ENCODE measurements at places on chromosomes 11 and 22. TPM values are rescaled to one million over a fixed set of nuclear protein-coding genes. Genes with fewer than 3 reads are reported as not detected.
A peak's percentile ranks its signal among the peaks of the same experiment; 100 is the strongest.

The PIH1D2 gene
- total RNA-seq = 0.46 TPM

- H3K4me3 ChIP-seq = no peak overlapping the region
- no peak for DNase-seq
- H3K4me1 ChIP-seq = peaks cover 11% of the 10 kb centered on the region
- no peak overlapping the region for H3K27ac ChIP-seq
These were observed 60.2 kb upstream of the CHRM4 start for GRCh38 chr11:46451759-46452158.

GRCh38 chr22:25199731-25200520 lies at the start of gene CRYBB3:
TSS of gene CRYBB3 (plus strand) at chr22:25199858. CDS start at chr22:25201397, 1,539 bp downstream.
- H3K4me1 ChIP-seq = peaks cover 4% of the 10 kb centered on the region
- no peak within 1 kb of the TSS for H3K27ac ChIP-seq
- no peaks in the 10 kb centered on the region for H3K36me3 ChIP-seq
- H3K27me3 ChIP-seq = no peaks in the 10 kb centered on the region
- no peak for DNase-seq
- H3K4me3 ChIP-seq = no peak within 1 kb of the TSS

DNA sequence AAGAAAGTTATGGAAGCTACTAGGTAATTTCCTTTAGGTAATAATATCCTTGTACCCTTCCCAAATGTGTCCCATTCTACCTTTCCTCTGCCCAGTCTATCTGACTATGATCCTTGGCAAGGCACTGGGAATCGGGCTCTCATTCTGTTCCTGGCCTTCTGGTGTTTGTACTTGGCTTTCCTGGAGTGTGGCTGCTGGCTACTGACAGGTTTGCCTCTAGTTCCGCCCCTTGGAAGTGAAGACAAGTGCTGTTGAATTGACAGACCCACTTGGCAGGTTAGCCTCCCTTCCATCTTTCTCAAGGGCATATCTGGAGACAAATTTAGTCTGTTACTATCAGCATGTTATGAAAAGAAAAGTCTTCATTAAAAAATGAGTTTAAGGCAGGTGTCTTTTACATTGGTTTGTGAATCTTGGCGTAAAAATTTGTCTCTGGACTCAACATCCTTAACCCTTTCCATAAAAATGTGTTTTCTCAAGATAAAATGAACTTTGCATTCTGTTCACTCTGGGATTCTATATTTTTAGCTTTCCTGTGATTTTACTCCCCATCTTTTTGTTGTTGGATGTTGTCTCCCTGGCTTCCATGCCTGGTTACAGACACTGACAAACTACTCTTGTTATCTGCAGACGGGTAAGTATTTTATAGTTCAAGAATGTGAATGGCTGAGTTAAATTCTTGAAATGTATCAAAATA lies 287.4 kb upstream of the PDGFD start:
- no peaks in the 10 kb centered on the region for H3K4me1 ChIP-seq
- no peaks in the 10 kb centered on the region for H3K36me3 ChIP-seq
- no peak overlapping the region for H3K27ac ChIP-seq
- H3K4me3 ChIP-seq = no peak overlapping the region

DNA sequence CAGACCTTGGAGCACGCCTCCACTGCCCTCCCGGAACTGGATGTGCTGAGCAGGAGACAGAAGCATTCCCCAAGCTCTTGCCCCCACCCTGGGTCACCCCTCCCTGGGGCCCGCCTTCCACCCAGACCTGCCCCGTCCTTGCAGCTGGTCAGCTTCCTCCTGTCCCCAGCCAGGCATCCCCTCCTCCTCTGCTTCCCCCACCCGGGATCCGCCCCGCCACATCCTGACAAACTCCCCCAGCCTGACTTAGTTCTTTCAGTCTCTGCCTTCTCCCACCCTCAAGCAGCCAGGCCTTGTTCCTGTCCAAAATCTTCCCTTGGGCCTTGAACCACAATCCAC lies 1.1 kb upstream of the PLXNB2 start:
- H3K27me3 ChIP-seq = peaks cover 11% of the 10 kb centered on the region
- H3K4me3 ChIP-seq = peak overlapping the region; percentile 46
- peaks cover 6% of the 10 kb centered on the region for H3K4me1 ChIP-seq
- H3K27ac ChIP-seq = no peak overlapping the region

DNA sequence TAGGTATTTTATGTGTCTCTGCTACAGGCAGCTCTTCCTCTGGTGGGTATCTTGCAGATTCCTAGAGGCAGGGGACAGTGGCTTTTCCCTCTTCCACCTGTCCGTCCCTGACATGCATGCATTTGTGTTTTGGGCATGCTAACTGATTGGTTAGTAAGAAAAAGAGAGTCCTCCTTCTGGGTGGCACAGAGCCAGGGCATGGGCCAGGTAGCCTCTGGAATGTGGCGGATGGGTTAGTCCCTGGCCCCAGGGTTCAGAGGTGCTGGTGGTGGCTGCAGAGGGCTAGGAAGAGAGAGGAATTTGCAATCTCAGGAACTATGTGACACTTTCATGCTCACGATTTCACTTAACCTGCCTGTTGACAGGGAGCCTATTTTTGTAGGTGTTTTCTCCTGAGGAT lies 5.8 kb upstream of the MS4A15 start:
- no peaks in the 10 kb centered on the region for H3K36me3 ChIP-seq
- no peaks in the 10 kb centered on the region for H3K4me1 ChIP-seq
- DNase-seq = no peak

DNA sequence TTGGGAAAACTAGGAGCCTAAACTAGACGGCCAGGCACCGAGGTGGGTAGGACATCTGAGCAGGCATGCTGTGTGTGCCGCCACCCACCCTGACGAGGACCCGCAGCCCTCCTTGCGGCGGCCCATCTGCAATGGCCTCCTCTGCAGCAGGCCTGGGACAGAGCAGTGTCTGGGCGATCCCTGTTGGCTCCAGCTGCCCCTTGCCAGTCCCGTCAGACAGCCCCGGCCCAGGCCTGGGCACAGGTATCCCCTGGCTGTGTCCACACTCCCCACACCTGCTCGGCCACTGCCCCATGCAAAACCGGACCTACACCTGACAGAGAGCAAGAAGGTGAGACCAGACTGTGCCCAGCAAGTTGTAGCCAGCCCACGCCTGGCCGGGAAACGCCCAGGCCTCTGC lies 38.7 kb upstream of the GNB1L start:
- H3K4me1 ChIP-seq = peaks cover 30% of the 10 kb centered on the region
- H3K27me3 ChIP-seq = no peaks in the 10 kb centered on the region
- H3K36me3 ChIP-seq = peaks cover 11% of the 10 kb centered on the region
- H3K4me3 ChIP-seq = no peak overlapping the region
- no peak overlapping the region for H3K27ac ChIP-seq
- no peak for DNase-seq

- H3K4me1 ChIP-seq = no peaks in the 10 kb centered on the region
- no peak overlapping the region for H3K4me3 ChIP-seq
- no peaks in the 10 kb centered on the region for H3K36me3 ChIP-seq
- no peak for DNase-seq
- H3K27me3 ChIP-seq = no peaks in the 10 kb centered on the region
- H3K27ac ChIP-seq = no peak overlapping the region
These were observed 1598.5 kb downstream of the LRRC4C start for GRCh38 chr11:39860931-39861330.

GRCh38 chr11:68255526-68255925 lies 16.2 kb downstream of the C11orf24 start:
- no peak for DNase-seq
- H3K4me1 ChIP-seq = peaks cover 10% of the 10 kb centered on the region
- H3K27me3 ChIP-seq = no peaks in the 10 kb centered on the region
- peaks cover 2% of the 10 kb centered on the region for H3K36me3 ChIP-seq

DNA sequence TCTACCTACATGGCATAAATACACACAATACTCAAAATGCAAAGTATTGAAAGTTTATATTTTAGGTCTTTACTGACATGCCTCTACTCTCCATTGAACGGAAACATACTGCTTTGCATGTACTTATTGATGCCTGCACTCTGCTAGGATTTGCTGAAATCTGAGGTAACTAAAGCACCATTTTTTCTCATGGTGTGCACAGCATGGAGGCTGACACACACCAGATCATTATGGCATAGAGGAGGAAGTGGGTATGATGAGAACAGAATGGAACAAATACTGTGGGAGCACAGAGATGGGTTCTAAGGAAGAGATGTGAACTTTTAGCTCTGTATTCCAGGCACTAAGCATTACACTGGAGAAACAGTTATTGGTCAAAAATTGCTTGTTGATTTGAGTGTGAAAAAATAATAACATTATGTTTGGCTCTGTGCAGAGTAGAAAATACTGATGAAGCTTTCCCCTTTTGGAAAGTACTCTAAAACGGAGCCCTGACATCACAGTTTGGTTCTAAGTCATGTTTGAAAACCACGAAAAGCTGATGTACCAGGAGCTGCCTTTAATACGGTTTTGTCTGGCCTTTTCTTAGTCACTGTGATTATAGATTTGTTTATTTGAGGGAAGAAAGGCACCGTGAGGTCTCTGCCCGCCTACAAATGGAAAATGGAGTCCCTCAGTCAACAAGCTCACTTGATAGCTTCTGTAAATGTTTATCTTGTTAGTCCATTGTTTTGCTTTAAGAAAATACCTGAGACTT lies 5.6 kb downstream of the OR52R1 start:
- no peaks in the 10 kb centered on the region for H3K36me3 ChIP-seq
- H3K4me1 ChIP-seq = no peaks in the 10 kb centered on the region
- no peak overlapping the region for H3K27ac ChIP-seq
- H3K4me3 ChIP-seq = no peak overlapping the region

The RFPL3 gene
- total RNA-seq = not detected

- H3K27ac ChIP-seq = no peak overlapping the region
- H3K27me3 ChIP-seq = peaks cover 68% of the 10 kb centered on the region
- DNase-seq = peak; percentile 22
- peaks cover 12% of the 10 kb centered on the region for H3K4me1 ChIP-seq
- H3K4me3 ChIP-seq = peak overlapping the region; percentile 51
- H3K36me3 ChIP-seq = peaks cover 3% of the 10 kb centered on the region
These were observed 760 bp downstream of the ZNRF3 start for GRCh38 chr22:28883917-28884746.

- H3K4me3 ChIP-seq = no peak overlapping the region
- no peak for DNase-seq
- peaks cover 9% of the 10 kb centered on the region for H3K36me3 ChIP-seq
- H3K27ac ChIP-seq = no peak overlapping the region
- peaks cover 7% of the 10 kb centered on the region for H3K4me1 ChIP-seq
These were observed 2.0 kb downstream of the SCARF2 start for GRCh38 chr22:20435436-20436306.

GRCh38 chr22:35335468-35335867 lies 35.8 kb downstream of the TOM1 start:
- no peak for DNase-seq
- H3K4me1 ChIP-seq = peaks cover 32% of the 10 kb centered on the region
- peak overlapping the region; percentile 74 for H3K27ac ChIP-seq
- no peaks in the 10 kb centered on the region for H3K27me3 ChIP-seq
- H3K36me3 ChIP-seq = peaks cover 38% of the 10 kb centered on the region

GRCh38 chr11:93160808-93161207 lies 37.0 kb downstream of the SLC36A4 start:
- no peak overlapping the region for H3K4me3 ChIP-seq
- H3K27ac ChIP-seq = no peak overlapping the region
- H3K36me3 ChIP-seq = peaks cover 44% of the 10 kb centered on the region
- DNase-seq = no peak
- H3K4me1 ChIP-seq = no peaks in the 10 kb centered on the region

DNA sequence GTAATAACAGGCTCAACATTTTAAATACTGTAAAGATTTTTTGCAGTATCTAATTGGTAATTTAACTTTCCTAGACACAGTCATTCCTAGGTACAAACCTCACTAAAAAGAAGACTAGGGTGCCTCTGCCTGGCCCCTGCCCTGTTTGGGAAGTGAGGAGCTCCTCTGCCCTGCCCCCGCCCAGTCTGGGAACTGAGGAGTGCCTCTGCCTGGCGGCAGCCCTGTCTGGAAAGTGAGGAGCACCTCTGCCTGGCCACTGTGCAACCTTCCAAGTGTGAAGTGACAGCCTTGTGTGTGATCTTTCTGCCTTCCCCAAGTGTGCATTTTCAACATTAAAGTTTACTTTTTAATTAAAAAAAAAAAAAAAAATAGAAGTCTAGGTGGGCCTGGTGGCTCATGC lies 4.2 kb downstream of the CHORDC1 start:
- DNase-seq = no peak
- no peak overlapping the region for H3K4me3 ChIP-seq
- no peaks in the 10 kb centered on the region for H3K27me3 ChIP-seq
- no peak overlapping the region for H3K27ac ChIP-seq

- H3K36me3 ChIP-seq = no peaks in the 10 kb centered on the region
- peaks cover 11% of the 10 kb centered on the region for H3K4me1 ChIP-seq
- no peak overlapping the region for H3K4me3 ChIP-seq
- no peaks in the 10 kb centered on the region for H3K27me3 ChIP-seq
- H3K27ac ChIP-seq = no peak overlapping the region
These were observed 13.1 kb upstream of the KDM2A start for GRCh38 chr11:67105964-67106363.

The P4HA3 gene
- total RNA-seq = not detected

DNA sequence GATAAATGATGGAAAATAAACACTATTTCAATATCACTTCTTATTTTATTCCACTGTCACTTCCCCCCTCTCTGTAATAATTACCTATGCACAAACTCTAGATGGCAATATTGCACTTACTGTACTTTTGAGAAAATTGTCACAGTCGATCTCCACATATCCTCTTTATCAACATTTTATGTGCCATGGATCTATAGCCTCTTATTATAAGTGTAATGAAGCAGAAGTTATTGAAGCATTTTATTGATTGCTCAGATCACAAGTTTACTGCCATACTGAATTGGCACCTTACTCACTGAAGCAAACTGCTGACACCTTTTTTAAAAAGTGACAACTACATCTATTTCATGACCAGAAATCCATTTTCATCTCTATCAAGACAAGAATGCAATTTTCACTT lies 133.4 kb downstream of the DCDC1 start:
- H3K27ac ChIP-seq = no peak overlapping the region
- H3K36me3 ChIP-seq = no peaks in the 10 kb centered on the region
- H3K27me3 ChIP-seq = no peaks in the 10 kb centered on the region
- no peak for DNase-seq
- no peaks in the 10 kb centered on the region for H3K4me1 ChIP-seq
- no peak overlapping the region for H3K4me3 ChIP-seq

DNA sequence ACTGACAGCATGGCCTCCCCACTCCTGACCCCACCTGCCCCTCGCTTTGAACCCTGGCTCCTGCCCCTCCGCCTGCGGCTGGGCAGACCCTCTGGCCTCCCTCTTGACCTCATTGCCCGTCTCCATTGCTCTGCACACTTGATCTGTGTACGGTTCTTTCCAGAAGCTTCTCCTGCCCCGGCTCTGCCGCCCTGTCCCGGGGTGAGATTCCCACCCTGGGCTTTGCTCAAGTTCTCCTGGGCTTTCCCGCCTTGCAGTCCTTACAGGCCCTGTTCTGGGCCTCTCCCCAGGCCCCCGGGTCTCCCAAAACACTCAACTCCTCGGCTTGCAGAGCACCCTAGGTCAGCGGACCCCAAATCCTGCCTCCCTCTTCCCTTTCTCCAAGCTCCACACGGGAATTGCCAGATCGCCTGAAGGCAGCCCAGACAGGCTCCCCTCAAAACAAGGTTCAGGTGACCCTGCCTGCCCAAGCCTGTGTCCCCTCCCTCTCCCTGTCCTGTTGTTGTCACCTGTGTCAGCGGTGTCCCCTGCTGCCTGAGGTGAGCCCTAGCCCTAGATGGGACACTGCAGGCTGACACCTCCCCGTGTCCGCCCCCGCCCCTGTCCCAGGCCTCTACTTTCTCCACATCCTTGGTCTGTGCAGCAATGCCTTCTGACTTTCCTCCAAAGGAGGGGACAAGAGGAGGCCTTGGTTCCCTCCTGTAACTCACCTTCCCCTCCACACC lies 1.5 kb downstream of the GAL start:
- H3K27me3 ChIP-seq = peaks cover 71% of the 10 kb centered on the region
- H3K4me3 ChIP-seq = no peak overlapping the region
- H3K4me1 ChIP-seq = peaks cover 14% of the 10 kb centered on the region
- H3K36me3 ChIP-seq = no peaks in the 10 kb centered on the region

The SLC6A5 gene
- total RNA-seq = not detected

The TMPRSS5 gene
- total RNA-seq = 1.0 TPM

Data from activated T-helper 2 cell treated with anti-CD3 and anti-CD28 coated beads, Interferon-gamma antibody, Interleukin-2, Interleukin-4, amounts not matched to agents 10 μg/mL and 5 μg/mL and 100 μg/mL, durations not matched to agents 14 hours and 24 hours and 36 hours (primary cell).